Urothelium cell line (cell line): ENCODE measurements at places on chromosomes 2 and 18.
A peak's percentile ranks its signal among the peaks of the same experiment; 100 is the strongest.

DNA sequence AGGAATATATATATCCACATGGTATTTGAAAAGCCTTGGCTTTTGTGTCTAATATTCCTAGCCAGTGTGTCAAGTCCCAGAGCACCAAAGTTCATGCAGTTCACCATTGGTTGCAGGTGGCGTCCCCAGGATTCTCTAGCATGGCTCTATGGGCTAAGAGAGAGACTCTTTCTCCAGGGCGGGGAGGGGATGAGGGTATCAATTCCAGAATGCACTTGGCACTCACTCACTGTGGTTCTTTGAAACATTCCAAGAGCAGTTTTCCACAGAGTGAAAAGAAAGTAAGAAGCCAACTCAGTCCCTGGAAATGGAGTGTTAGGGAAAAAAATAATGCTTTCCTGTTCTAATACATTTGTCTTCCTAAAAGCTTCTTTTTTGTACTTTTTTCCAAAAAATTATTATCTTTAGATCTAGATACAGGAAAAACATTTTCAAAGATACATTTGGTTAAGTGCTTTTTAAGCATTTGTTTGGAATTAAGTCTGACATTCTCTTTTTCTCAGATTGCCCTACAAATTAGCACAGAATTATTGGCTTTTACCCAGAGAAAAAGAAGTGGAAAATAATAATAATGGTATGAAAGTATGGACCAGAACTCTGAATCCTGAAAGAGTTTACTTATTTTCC is 239.9 kb downstream of the PAX3 start:
- no peak for DNase-seq

DNA sequence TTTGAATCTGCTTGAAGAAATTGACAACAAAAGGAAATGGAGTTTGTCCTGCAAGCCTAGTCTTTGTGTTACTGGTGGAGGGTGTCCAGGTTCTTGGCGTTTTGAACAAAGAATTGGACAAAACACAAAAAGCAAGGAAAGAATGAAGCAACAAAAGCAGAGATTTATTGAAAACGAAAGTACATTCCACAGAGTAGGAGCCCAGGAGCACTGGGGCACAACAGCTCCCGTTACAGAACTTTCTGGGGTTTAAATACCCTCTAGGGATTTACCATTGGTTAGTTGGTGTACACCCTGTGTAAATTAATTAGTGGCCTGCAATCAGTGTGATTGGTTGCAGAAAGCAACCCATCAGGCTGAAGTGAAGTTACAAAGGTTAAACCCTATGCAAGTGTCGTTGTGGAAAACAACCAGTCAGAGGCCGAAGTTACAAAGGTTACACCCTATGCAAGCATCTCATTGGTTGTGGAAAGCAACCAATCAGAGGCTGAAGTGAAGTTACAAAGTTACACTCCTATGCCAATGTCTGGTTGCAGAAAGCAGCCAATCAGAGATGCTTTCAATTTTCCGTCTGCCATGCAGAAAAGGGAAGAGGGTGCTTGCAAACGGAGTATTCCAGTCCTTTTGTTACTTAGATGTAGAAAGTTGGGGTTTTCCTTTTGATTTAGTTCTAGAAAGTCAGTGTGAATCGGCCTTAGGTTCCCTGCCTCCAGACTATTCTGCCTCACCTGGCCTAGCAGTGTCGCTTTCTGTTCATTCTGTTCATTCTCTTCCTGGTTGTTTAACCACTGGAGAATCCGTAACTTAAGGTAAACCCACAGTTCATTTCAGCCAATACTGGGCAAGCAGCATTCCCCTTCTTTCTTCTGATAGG is 47.6 kb upstream of the PTH2R start:
- DNase-seq = no peak

GRCh38 chr2:228374741-228375140 is 193.3 kb upstream of the SPHKAP start:
- DNase-seq = no peak

DNA sequence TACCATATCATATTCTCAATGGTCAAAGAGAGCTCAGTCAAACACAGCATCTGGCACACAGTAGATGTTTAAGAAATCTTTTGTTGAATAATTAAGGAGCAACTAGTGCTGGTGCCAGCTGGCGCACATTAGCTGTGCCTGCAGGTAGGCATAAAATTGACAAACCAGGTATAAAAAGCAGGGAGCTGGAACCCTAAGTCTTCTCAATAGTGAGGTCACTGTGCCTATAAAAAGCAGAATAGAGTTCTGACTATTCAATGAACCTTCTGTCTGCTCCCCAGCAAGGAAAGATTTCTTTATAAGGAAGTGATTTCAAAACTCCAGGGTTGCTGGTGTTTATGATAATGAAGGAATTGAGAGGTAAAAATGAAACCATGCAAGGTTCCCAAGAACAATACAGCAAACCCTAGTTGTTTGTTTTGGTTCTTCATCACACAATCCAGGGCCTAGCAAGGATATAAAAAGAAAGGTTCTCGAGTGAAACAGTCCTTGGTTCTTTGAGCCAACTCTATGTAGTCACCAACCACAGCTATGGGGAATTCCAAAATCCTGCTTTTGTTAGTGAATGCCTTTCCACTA is 76.1 kb downstream of the THADA start:
- DNase-seq = peak; percentile 18

- peak; percentile 60 for DNase-seq
Observed at GRCh38 chr2:177338177-177338721, 54.3 kb upstream of the AGPS start.

DNA sequence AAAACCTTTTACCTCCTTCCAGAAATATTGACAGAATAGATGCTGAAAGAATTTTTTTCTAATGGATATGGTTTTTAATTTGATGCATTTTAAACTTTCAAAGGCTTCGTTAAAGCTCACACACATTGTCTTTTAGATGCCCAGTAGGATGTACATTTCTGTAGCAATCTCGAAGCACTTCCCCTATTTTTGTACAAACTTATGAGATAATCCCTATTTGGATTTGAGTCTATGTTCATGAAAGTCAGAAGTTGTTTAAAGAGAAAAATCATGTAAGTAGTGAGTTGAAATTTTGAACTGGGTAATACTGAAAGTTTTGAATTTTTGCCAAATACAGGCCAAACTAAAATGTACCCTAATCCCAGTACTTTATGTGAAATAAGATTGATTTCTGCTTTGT is 38.1 kb upstream of the MMADHC start:
- DNase-seq = no peak

DNA sequence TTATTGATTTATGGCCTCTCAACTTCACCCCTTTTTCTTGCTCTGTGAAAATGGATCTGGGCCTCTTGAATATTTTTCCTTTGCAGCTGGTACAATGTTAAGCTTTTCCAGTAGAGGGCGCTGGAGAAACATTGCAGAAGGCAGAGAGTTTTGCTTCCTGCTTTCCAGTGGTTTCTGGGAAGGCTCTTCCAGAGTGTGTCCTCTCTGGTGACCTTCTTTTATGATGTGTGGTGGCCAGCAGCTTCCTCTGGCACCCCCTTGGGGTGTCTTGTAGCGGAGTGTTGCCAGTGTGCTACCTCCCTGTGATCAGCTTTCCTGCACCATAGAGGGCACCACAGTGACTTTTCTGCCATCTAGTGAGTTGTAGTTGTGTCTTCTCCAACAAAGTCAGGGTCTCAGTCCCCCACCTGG is 25.4 kb upstream of the MGAT5 start:
- no peak for DNase-seq

GRCh38 chr2:233131936-233132720 is 72.0 kb downstream of the INPP5D start:
- no peak for DNase-seq

DNA sequence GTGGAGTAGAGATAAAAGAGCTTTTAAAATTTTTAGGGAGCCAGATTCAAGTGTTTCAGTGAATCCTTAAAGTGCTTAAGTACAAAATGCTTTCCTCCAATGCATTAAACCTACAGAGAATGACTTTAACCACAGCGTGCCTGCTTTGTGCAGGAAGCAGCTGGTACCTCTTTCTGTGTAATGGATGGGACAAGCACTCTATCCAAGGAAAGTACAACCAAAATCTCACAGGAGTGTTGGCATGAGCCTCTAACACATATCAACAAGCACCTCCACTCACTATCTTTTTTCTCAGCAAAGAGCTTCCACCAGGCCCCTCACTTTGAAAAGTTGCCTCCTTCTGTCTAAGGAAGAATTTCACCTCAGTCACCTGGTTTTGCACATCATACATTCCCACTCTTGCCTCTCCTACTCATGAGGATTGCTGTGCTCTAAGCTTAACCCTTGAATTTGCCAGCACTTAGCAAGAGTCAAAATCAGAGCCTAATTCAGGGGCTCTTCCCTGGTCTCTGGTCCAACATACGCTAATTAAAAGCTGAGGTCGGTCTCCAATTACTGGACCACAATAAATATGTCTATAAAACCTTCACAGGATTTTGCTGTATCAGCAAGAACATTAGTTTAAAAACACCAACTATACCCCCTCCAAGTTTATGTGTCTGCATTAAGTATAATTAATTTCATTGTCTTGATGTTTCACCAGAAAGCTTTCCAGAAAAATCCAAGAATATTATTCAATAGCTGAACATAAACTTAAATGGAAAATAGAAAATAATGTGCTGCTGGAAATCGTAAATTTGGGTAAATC is 68.9 kb downstream of the ZNF521 start:
- no peak for DNase-seq

GRCh38 chr2:68726608-68727367 is 7.8 kb upstream of the ARHGAP25 start:
- peak; percentile 64 for DNase-seq

GRCh38 chr18:46809145-46809544 is 52.3 kb upstream of the ST8SIA5 start:
- DNase-seq = no peak

- no peak for DNase-seq
Observed at GRCh38 chr2:119315241-119315925, 51.3 kb downstream of the C2orf76 start.

GRCh38 chr18:55830544-55830943 is 242.6 kb upstream of the TCF4 start:
- no peak for DNase-seq

DNA sequence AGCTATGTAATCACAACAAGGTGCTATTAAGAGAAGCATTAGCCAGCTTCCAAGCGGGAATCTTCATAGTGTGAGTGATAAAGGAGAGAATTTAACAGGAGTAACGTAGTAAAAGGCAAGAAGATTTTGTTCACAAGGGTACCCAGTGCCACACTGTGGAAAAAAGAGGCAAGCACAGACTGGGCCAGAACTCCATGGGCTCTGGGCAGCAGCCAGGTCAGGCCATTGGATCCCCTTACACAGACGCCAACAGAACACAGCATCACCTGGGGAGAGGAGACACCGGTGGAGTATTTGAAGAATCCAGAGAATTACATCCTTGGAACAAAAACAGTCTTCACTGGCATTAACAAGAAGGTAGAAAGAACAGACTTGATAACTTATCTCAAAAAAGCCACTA is 21.2 kb downstream of the AMER3 start:
- no peak for DNase-seq

DNA sequence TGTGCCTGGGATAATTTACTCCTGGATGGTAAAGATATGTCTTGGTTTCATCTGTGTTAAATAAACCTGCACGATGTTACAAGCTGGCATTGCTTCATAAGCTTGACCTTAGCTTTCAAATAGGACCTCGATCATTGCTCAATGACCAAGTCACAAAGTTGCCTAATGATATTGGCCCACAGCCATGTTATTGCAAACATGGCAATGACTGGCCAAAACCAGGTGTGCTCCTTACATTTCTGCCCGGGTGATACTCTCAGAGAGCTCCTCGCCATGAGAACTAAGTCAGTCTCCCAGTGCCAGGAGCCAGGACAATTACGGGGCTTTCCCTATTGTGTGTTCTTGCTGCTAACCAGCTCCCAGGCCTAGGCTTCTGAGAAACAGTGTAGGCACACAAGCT is 72.5 kb upstream of the CYP1B1 start:
- no peak for DNase-seq

DNA sequence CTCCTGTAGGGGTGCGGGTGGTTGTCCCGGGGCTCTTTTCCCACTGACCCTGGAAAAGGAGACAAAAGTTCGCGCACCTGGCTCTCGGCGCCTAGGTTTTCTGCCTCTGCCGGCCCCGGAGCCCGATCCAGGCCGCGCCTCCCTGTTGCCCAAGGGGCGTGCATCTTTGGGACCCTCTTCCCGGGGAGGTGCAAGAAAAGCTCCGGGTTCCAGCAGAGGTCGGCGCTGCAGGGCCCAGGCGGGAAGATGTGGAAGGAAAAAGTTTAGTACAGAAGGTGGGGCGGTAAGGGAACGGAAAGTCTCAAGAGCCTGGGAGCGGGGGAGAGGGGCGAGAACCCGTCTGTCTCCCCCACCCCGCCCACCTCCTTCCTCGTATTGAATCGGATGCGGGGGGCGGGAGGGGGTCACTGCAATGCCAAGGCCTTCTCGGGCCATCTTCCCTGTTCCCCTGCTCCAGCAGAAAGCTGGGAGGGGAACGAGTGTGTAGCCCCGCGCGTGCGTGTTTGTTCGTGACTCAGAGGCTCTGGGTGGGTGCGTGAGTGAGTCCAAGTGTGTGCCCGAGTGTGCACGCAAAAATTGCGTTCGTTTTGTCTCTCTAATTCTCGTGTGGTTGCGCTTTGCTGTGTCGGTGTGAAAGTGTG is 6.3 kb upstream of the EN1 start:
- DNase-seq = no peak

- no peak for DNase-seq
Observed at GRCh38 chr18:64164883-64165282, 16.0 kb upstream of the LINC00305 start.

- peak; percentile 85 for DNase-seq
Observed at GRCh38 chr2:24049485-24050021, at the start of gene FKBP1B. FKBP1B (plus strand) TSS chr2:24049741; CDS start chr2:24049850, 109 bp downstream.

DNA sequence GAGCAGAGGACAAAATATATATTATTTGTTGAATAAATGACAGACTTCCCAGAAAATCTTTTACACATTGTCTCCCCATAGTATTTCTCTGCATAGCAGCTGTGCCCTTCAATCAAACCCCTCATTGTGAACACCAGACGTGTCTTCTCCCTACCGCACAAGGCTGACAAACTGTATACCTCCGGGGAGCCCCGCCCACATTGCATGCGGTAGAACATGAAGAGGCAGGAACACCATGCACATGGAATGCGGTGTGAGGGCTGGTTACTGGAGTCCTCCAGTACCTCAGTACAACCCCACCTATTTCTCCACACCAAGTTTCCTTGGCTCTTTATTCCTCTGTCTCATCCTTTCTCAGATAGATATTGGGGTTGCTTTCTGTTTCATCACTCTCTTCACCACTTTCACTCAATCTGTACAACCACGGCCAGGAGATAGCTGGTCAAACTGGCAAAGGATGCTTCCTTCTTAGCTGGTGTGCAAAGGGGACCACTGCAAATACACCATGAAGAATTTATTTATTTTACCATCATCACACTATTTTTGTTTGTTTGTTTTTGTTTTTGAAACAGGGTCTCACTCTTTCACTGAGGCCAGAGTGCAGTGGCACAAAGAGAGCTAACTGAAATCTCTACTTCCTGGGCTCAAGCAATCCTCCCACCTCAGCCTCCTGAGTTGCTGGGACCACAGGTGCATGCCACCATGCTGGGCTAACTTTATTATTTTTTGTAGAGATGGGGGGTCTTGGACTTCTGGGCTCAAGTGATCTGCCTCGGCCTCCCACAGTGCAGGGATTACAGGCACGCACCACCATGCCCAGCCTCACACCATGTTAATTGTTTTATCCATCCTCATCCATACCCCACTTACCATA is 2.3 kb upstream of the NBAS start:
- no peak for DNase-seq
